Right forelimb (tissue), 1 donor: ENCODE measurements at places on chromosomes 1 and 21.

DNA sequence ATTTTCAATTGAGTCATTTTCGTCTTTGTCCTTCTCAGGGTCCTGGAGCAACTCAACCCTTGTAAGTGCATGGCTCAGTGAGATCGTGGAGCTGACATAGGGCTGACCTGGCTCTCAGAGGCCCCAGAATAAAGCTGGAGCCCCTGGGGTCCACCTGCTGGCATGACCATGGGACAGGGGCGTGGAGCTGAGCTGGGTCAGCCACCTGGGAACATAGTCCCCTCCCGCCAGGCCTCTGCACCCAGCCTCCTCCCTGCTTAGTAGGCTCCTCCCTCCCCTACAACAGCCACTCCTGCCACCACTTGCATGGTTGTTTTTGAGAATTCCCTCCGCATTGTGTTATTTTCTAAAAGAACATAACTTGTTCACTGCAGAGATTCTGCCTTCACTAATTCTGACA, 3.1 kb upstream of the RIPK4 start:
- peak; percentile 37 for DNase-seq

- DNase-seq, result no peak
These were observed 86.4 kb upstream of the IGSF21 start for GRCh38 chr1:18021242-18021641.

GRCh38 chr1:96544051-96544830, 177.3 kb upstream of the PTBP2 start:
- no peak for DNase-seq

DNA sequence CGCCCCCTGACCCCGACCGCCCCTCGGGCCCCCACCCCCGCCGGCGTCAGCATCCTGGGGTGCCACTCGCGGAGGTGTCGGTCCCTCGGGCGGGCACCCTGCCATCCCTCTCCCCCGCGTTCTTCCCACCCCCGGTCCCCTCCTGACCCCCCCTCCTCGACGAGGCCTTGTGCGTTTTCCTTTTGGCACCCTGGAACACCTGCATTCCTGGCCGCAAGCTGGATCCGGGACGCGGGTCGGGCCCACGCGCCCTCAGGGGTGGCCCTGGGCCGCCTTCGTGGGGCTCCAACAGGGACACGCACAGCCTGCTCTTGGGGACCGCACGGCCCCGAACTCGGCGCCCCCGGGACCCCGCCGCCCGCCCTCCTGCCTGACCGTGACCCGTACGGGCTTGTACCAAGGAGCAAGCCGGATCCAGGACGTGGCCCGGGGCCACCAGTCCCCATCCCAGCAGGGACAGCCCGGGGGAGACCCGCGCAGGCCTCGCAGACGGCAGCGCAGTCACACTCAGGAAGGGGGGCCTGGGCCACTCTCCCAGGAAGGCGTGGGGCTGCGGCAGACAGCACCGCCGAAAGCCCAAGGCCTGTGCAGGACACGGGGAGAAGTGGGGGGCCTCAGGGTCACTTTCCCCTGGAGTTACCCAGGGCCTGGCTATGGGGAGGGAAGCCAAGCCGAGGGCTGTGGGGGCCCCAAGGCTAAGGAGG, 579 bp upstream of the SLC19A1 start:
- no peak for DNase-seq

- no peak for DNase-seq
These were observed 322.4 kb upstream of the SGIP1 start for GRCh38 chr1:66211521-66211920.

DNA sequence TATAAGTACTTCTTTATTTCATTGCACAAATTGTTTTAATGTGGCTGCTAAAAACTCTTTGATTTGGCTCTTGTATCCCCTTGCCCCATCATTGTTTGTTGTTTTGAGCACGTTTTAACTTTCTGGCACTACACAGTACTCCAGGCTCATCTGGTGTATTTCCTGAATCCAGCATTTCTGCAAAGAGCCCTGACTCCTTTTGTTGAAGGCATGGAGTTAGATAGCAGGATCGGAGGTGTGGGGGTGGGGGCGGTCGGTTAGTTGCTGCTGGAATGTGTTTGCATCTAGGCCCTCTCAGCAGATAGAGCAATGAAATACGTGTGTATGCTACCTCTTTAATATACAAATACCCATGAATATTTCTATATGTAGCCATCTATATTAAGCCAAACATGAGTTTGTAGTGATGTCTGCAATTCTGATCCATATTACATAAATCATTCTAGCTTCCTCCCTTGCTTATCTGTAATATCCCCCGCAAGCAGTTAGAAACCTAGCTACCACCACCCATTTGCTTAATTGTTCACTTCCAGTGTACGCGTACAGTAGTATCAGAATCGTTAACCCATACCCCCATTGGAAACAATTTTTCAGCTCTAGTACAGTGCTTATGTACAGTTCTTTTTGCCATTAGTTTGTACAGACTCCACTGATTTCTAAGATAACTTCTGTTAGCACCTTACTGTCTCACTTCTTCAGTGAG, 106.0 kb downstream of the NOS1AP start:
- no peak for DNase-seq

- no peak for DNase-seq
These were observed 103.8 kb downstream of the TRABD2B start for GRCh38 chr1:47893412-47893811.

GRCh38 chr1:51920130-51920529, 41.6 kb upstream of the NRDC start:
- no peak for DNase-seq

GRCh38 chr1:25501235-25502058, 42.0 kb upstream of the LDLRAP1 start:
- no peak for DNase-seq

GRCh38 chr1:223771814-223772770, 59.8 kb downstream of the CAPN2 start:
- DNase-seq, result peak; percentile 55

DNA sequence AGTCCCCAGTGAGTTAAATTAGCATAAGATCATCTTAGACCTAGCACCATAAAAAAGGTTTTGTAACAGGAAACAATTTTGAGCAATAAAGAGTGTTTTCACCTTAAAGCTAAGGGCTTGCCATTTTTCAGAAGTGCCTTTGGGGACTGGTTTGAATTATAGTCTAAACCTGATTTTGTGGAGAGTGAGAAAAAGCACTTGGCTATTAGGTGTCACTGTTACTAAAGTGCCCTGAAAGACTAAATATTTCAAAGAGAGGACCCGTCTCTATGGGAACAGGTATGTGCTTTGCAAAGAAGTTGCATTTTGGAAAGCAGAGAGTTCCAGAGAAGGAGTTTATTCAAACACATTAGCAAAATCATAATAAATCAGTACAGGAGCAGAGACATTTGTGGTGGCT, 9.1 kb downstream of the NTNG1 start:
- DNase-seq, result no peak

DNA sequence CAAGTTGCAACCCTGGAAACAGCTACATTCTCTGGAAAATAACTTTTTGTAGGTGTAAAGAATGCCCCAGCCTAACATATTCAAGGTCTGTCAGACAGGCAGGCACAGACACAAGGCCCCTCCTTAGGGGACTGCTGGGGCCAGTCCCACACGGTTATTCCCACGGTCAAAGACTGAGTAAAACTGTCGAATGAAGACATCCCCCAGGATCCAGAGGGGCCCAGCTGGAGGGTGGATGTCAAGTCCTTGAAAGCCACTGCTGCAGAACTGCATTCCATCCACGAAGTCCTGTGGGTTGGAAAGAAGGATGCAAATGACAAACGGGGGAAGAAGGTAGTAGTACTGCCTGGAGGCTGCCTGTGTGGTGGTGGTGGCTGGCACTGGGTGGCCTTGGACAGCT, 6.9 kb upstream of the RAB7B start:
- DNase-seq, result no peak

DNA sequence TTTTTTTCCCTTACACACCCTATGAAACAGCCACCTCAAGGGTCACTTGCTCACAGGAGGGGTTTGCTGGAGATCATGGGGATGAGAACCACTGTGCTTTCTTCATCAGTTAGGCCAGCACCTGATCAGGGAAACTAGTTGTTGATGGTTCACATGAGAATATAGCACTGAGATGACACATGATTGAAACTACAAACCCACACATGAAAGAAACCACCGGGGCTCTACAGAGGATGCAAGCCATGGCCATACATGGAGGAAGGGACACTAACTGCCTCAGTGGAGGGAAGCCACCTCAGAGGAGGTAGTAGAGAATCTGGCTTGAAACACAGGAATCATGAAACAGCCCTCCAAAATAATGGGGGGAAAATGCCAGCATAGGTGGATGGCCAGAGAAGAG, 63.2 kb downstream of the PRKAB2 start:
- DNase-seq, result no peak

DNA sequence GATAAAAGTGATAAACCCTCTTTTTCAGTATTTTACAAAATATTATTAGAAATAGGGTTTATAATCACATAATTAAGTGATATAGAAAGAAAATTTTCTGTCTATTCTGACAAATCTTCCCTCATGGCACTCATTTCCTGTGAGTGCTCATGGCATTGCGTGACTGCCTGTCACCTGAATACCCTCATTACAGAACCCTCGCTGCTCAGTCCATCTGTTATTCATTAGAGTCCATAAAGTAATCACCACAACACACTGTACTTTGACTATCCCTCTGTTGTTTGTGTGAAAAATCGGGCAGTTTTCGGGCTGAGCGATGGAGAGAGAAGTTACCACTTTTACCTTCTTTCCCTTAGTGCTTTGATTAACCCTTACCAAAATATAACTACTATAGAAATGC, 100.4 kb upstream of the BRINP3 start:
- DNase-seq, result no peak

DNA sequence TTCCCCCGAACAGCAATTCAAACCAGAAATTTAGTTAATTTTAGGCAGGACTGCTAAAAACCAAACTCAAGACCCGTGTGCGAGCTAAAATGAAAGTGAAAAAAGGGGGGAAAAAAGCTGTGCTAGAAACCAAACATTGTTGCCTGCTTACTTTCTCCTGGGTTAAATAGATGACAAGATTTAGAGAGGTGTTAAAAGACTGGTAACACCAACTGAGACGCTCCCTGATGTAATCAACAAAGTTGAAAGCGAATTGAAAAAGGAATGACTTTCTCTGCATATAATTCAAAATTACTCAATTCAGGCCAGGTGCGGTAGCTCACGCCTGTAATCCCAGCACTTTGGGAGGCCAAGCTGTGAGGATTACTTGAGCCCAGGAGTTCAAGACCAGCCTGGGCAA, 6.8 kb downstream of the CDCA8 start:
- no peak for DNase-seq

- DNase-seq, result peak; percentile 85
These were observed 26.2 kb upstream of the SCMH1 start for GRCh38 chr1:41268154-41268770.

- no peak for DNase-seq
These were observed 160.9 kb upstream of the VAMP3 start for GRCh38 chr1:7610106-7610731.

GRCh38 chr1:147631839-147632238, 38.5 kb downstream of the ACP6 start:
- no peak for DNase-seq

GRCh38 chr1:231541842-231542241, 13.4 kb downstream of the TSNAX start:
- no peak for DNase-seq

DNA sequence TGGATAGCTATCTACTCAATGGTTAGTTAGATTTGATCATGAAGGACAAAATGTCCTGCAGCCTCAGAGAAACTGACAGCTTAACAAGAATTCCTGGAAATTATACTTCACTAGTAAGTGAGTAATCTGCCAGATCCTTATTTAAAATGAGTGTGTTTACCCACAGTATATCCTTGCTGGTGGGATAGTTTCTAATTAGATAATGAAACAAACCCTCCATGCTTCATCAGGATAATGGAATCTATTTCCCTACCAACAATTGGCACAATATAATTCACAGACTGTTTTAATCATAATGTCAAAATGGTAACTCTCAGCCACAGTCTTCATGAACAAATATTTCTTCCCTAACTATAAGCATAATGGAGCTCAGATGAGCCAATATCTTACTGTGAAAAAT, 239.4 kb upstream of the ST6GALNAC5 start:
- DNase-seq, result no peak

GRCh38 chr21:32112195-32112594, 166.7 kb downstream of the MIS18A start:
- DNase-seq, result no peak

GRCh38 chr21:38048167-38048566, 131.9 kb upstream of the KCNJ6 start:
- DNase-seq, result no peak

DNA sequence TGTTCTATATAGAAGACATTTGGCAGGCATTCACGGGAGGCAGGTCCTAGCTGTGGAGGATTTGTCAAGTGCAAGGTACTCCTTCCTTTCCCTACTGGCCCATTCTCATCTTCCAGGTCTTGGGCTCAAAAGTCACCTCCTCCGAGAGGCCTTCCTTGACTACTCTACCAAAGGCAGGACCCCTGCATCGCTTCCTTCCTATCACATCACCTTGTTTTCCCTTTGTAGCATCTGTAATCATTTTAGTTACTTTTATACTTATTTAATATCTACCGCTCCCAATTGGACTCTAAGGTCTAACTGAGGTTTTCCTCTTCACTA, 296.8 kb upstream of the KAZN start:
- DNase-seq, result no peak

DNA sequence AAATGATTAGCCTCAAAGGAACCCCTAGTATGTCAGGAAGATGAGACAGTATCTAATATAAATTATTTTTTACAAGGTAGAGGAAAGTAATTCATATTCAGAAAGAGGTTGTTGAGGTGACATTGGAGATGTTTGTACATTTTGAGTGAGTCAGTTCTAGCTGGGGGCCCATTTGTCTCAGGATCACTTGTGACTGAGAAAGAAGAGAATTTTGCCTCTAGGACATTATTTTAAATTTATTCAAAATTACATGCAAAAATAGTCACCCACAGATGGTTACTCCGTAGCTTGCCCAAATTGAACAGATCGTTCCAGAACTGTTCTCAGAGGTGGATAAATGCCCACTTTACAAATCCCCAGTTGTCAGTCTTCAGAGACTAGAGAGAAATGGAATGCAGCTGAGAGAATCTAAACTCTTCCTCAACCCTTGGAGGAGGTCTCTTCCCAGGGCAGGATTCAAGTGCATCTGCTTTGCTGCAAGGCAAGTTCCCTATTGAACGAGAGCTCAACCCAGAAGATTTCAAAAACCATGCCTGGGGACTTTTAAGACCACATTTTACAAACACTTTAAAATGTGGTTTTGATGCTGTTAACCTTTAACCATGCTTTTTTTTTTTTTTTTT, 987.8 kb upstream of the ADAMTS5 start:
- no peak for DNase-seq

DNA sequence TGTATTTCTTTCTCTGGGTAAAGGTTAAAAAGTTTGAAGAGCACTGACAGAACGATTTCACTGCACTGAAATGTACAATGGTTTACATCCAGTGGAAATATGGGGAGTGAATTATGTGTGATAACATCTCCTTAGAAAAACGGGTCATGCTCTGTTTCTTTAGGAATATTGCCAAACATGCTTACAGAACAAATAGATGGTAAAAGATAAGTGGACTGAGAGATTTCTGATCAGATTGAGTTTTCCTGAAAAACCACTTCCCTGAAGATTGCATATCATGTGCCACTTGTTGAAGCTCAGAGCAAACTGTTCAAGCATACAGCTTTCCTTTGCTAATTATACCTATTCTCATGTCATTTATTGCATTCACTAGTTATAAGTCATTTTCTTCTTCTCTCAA, 29.9 kb upstream of the DISP1 start:
- no peak for DNase-seq
